ENCODE measurements at places on chromosomes 1 and 21.

- no peak for DNase-seq
These were observed 32.8 kb upstream of the RNF11 start for GRCh38 chr1:51203121-51203873.

DNA sequence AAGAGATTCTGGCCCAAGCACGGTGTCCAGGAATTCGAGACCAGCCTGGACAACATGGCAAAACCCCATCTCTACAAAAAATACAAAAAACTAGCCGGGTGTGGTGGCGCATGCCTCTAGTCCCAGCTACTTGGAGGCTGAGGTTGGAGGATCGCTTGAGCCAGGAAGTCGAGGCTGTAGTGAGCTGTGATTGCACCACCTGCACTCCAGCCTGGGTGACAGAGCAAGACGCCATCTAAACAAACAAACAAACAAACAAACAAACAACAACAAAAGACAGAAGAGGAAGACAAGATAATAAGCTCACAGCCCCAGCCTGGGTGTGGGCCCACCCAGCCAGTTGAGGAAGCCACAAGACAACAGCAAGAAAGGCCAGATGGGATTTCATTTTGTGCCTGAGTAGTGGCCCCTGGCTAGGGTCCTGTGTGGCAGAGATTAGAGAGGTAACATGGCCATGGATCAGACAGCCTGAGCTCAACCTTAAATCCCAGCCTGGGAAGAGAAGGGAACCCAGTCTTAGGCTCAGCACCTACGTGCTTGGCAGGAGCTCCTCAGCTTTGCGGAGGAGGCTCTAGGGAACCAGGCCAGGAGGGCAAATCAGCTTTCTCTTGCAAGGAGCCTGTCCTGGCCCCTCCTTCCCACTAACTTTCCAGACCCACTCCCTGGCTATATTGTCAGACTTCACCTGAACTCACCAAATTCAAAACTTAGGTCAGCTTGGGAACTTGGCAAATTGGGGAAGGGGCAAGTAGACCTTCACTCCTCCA is 4.9 kb upstream of the BEST4 start:
- peak; percentile 21 for DNase-seq

- DNase-seq, result peak; percentile 54
These were observed 6.1 kb downstream of the RNF223 start for GRCh38 chr1:1067860-1068516.

DNA sequence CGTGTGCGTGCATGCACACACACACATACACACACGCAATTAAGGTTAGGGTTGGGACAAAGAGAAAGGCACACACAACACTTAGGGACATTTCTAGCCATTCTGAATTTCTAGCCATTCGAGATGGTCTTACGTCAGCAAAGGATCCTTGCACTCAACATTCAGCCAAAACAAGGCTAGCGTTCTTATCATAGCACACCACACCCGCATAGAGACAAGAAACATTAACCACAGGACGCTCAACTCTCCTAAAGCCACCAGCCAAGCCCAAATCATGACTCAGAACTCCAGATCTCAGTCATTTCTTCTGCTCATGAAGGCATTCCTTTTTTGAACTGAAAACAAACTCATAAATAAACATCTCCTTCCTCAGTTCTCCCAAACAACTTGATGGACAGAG is 106.8 kb downstream of the LMO4 start:
- DNase-seq, result no peak

DNA sequence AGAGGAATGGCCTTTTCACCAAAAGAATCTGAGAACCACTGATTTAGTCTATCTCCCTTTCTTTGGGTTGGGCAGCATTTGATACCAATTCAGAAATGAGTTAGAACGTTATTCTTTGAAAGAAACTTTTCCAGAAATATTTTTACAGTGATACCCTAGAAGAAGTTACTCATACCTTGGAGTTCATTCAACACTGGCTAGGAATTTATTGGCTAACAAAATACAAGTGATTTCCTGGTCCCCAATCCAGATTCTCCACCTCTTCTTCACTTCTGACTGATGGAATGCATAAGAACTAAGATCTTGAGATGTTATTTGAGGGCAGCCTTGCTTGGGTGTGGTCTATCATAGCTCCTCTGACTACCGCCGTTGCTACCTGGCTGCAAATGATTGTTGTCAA is 9.4 kb downstream of the C1orf162 start:
- DNase-seq, result no peak

DNA sequence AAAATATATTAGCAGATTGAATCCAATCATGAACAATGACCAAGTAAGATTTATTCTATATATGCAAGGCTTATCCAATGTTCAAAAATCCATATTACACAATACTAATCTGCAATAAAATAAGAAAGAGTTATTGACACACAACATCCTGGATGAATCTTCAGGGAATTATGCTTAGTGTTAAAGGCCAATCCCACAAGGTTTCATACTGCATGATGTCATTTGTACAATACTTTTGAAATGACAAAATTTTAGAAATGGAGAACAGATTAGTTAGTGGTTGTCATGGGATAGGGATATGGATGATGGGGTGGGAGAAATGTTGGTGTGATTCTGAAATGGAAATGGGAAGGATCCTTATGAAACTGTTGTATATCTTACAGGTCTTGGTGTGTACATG is 425.7 kb downstream of the SIPA1L2 start:
- DNase-seq, result no peak

DNA sequence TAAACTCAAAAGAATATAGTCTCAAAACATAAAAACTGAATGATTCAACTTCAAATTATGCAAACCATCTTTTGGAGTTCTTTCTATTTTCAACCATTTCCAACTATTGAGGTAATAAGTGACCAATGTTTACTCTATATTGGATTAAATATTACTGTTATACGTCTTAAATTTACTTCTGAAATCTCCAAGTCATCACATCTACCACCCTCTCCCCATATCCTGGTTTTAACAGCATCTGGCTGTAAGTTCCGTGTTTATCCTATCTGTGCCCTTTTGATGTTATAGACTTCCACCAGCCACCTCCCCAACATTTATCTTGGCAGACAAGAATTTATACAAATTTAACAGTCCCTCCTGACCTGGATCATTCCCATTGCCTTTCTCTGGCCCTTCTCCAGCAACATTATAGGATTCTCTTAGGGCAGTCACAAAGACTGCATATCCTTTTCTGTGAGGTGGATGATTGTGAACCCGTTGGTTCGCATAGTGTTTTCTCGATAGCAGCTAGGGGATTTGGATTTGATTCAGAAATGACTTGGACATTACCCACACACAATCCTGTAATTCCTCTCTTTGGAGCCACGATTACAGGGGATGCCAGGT is 313.4 kb upstream of the FMN2 start:
- DNase-seq, result no peak

DNA sequence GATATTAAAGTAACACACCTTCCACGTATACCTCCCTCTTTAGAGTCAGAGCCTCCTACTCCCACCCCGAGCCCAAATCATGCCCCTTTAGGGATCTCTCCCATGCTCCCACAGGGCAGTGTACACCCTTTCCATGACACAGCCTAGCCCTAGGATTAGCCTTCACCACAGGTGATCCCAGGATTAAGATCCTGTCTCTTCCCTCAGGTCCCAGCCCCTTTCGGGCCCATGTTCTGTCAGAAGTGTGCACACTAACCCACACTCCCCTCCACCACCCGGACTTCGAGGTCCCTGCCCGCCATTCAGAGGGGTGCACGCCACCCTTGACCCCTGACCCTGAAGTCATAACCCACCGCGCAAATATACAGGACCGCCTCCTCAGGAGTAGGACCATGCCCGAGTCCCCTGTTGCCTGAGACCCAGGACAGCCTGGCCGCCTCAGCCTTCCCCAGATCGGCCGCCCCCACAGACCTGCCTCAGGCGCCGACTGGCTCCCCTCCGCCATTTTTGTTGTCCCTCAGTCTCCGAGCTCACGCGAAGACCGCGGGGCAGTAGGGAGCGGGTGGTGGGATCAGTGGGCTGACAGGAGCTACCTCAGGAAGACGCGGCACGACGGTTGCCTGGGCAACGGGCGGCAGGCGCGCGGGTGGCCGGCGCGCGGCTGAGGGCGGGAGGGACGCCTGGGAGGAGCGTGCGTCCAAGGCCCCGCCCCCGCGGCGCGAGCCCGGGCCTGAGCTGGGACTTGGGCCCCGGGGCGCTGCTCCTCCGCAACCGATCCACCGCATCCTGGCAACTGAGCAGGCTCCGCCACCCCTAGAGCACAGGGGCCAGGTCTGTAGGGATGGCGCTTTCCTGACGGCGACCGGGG is at the start of gene AGBL4:
TSS of gene AGBL4 (minus strand) at position 663 of the 868 bp plus-strand sequence.
- peak; percentile 70 for DNase-seq

DNA sequence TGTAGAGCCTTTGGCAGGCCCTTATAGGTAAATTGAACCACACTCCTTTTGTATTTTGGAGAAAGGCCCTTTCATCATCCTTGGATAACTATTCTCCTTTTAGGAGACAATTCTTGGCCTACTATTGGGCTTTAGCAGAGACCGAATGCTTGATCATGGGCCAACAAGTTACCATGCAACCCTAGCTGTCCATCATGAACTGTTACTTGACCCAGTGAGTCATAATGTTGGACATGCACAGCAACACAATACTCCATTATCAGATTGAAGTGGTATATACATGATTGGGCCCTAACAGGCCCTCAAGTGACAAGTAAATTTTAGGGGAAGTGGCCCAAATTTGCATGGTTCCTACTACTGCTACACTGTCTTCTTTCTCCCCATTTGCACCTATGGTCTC is 84.4 kb downstream of the CATSPERE start:
- no peak for DNase-seq

Data from upper lobe of left lung (tissue), 6 donors.